Spinal cord (tissue), 10 donors: ENCODE measurements at places on chromosomes 1 and 21.

DNA sequence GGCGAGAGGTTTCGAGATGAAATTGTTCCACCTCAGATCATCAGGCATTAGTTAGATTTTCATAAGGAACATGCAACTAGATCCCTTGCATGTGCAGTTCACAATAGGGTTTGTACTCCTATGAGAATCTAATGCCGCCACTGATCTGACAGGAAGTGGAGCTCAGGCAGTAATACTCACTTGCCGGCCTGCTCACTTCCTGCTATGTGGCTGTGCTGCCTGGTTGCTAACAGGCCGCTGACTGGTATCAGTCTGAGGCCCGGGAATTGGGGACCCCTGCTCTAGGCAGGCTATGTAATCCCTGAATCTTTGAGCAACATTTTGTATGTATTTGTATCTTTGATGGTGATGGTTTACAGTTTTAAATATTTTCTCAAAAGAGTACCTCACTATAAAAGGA is 32.5 kb downstream of the XKR8 start:
- no peak for DNase-seq

DNA sequence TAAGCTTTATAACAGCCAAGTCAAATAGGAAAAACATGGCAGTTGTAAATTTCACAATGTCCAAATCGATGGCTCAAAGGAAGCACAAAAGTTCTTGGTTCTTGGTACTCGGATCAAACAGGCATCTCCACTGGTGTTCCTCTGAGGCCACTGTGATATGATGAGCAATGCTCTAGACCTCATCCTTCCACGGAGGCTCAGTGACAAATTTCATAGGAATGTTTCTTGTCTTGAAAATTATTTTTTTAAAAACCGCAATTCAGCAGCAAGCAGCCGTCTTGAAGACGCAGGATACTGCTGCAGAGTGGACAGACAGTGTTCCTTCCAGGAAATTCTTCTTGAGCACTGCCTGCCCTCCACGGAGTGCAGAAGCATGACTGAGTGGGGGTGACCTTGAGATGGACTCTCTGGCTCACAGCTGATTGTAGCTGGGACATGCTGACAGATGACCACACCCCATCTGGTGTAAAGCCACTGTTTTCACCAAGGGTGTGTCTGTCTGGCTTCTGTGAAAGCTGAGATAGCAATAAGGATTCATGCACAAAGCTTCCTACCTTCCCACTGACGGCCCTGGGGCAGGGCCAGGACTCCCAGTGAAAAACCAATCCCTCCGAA is 61.9 kb downstream of the TIAM1 start:
- no peak for DNase-seq

- peak; percentile 22 for DNase-seq
Observed at GRCh38 chr1:220526294-220526693, 1.6 kb upstream of the MARK1 start.

DNA sequence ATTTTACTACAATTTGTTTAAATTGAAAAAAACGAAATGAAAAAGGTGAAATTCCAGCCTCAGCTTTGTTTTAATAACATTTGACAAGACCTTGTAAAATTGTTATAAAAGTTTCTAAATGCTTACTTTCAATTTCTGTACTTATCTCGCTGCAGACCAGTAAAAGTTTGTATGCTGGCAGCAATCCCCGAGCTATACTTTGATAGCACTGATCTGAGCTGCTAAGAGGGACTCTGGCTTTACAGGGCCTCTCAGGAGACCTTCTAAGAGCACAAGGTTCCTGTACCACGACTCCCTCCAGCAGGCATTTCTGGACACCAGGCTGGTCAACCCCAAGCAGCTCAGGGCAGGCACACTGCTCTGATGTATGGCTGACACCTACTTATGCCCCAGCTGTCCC is 13.1 kb downstream of the STMN1 start:
- no peak for DNase-seq

GRCh38 chr1:236132420-236133046 is 9.8 kb upstream of the GPR137B start:
- DNase-seq, result no peak

DNA sequence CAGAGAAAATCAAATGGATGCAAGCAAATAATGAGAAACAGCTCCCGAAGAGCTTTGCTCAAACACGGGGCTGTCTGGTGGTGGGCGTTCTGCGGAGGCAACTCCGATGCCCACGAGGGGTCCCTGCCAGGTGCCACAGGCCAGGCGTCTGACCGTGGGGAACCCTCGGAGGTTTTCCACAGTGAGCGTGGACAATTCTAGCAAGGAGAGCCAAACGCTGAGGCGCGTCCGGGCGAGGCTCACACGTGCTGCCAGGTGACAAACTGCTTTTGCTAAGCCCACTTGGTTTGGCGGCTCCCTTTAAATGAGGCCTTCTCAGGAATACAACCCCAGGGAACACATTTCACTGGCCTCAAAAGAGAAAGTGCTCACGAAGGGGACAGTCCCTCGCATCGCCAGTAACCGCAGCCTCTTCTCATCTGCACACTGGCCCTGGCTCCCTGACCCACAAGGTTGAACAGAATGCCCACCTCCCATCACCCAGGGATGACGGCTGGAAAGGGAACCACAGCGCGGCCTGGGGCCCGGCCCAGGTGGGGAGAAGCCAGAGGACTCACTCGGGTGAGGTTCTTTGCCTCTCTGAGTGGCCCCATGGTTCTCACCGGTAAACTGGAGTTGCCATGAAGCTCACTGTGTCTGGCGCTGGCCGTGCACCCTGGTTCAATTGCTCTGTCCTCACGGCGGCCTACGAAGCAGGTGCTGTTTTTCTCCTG is 97.4 kb downstream of the PRDM16 start:
- no peak for DNase-seq

GRCh38 chr1:236085545-236086159 is 20.8 kb upstream of the NID1 start:
- no peak for DNase-seq

DNA sequence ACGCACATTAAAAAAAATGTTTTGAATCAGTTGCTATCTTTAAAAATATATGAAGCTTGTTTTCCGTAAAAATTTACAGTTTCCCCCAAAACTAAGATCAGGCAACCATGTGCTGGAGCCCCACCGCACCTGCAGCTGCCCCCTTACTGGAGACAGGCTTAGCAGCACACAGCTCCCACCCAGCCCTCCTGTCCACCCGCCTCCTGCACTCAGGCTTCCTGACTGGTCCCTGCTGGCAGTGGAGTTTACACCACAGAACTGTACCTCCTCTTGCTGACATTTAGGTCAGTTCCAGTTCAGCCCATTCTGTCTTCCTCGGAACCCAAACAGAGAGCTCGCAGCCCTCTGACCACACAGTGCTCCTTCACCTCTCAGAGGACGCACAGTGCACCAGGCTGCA is 2.1 kb downstream of the GPR161 start:
- DNase-seq, result peak; percentile 16

- DNase-seq, result no peak
Observed at GRCh38 chr1:246680190-246680589, 44.0 kb upstream of the SCCPDH start.

DNA sequence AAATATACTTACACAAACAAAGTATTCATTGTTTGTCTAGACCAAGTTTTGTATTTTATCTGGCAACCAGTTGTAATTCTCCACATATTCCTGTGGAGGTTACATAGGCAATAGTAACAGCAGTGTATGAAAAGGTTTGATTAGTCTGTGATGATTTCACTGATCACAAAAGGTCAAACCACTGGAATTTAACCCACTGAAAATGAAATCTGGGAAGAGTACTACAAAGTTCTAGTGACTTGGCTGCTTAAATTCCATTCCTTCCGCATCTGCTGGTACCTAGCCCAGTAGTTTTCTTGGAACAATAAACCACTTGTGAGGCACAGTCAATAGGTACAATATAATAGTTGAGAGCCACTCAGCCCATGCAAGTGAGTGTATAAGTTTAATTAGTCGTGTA is 205.4 kb downstream of the NFIA start:
- no peak for DNase-seq

GRCh38 chr1:70169018-70169839 is 36.1 kb downstream of the LRRC40 start:
- no peak for DNase-seq

- DNase-seq, result no peak
Observed at GRCh38 chr1:230790026-230790425, 42.8 kb downstream of the CAPN9 start.

- no peak for DNase-seq
Observed at GRCh38 chr1:57831624-57832023, 407.8 kb upstream of the DAB1 start.

GRCh38 chr1:16605532-16606505 is 7.5 kb downstream of the NBPF1 start:
- DNase-seq, result no peak

DNA sequence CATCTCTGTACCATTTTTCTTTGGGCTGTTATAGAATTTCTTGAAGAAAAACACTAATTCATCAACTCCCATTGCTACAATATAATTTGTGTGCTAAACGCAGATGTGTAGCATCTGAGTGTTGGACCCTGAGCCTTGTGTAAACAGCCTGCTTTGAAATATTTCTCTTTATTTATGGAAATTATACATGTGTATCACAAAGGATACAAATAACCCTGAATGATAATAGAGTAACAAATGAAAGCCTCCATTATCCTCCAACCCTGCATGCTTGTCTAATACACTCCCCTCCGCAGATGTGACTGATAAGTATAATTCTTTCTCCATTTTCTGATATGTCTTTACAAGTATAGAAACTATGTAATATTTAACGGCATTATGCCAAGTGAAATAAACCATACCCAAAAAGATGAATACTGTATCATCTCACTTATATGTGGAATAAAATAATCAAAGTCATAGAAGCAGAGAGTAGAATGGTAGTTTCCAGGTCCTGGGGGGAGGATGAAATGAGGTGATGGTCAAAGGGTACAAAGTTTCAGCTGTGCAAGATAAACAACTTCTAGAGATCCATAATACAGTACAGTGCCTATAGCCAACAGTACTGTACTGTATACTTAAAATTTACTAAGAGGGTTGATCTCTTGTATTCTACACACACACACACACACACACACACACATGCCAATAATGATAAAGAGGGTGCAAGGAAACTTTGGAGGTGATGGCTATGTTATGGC is 2.8 kb upstream of the ADAM30 start:
- no peak for DNase-seq

GRCh38 chr1:163772246-163772645 is 450.5 kb downstream of the NUF2 start:
- no peak for DNase-seq

DNA sequence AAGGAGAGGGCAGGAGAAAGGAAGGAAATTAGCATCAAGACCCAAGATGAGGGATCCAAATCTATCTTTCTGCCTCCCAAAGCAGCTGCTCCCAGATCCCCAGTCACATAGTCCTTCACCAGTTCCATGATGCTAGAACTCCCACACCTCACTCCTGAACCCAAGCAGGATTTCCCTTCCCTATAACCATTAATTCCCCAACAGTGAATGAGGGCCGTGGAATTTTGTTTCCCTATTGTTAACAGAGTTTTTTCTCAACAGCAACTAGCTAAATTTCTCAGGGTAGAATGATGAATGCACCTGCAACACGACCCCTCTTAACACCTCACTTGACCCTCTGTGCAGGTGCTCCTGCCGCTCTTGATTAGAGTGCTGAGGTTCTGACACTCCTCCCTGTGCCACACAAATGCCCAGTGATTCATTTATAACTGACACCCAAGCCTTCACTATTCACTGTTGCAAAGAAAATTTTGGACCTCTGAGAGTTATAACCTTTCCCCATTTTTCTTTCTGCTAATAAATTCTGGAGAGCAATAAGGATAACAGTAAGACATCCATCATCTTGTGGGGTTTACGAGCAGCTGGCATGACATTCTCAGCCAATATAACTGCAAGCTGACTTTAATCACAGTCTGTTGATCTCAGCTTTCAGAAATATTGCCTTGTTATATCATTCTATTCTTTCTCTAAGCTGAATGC is 25.4 kb upstream of the NPL start:
- no peak for DNase-seq

- no peak for DNase-seq
Observed at GRCh38 chr1:64440183-64440826, 29.6 kb upstream of the CACHD1 start.

DNA sequence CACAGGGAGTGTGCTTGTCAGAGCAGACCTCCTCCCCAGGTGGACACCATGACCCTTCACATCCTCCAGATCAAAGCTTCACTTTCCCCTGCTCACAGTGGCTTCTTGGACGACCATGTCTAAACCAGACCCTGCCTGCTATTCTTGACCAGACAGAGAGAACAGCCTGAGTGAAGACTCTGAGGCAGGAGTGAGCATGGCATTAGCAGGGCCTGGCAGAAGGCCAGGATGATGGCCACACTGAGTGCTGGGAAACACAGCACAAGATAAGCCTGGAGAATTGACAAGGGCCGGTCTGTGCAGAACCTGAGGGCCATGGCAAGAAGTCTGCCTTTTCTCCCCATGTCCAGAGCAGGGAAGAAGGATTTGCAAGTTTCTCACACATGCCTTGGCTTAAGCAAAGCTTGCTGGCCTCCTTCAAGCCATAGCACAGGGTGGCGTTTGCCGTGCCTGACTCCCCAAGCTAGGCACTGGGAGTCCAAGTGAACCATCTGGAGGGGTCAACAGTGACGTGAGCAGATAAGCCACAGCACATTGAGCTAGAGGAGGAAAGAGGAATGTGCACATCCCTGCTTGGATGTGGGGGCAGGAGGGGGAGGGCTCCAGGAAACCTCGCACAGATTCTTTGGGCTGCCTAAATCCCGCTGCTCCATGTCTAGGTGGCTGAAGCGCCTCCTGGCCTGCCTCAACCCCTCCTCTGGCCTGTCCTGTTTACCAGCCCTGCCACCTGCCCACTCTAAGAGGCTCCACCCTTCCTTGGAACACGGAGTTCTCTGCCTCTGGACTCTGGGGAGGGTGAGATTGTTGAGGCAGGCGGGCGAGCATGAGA is 87.1 kb downstream of the CD58 start:
- DNase-seq, result no peak

DNA sequence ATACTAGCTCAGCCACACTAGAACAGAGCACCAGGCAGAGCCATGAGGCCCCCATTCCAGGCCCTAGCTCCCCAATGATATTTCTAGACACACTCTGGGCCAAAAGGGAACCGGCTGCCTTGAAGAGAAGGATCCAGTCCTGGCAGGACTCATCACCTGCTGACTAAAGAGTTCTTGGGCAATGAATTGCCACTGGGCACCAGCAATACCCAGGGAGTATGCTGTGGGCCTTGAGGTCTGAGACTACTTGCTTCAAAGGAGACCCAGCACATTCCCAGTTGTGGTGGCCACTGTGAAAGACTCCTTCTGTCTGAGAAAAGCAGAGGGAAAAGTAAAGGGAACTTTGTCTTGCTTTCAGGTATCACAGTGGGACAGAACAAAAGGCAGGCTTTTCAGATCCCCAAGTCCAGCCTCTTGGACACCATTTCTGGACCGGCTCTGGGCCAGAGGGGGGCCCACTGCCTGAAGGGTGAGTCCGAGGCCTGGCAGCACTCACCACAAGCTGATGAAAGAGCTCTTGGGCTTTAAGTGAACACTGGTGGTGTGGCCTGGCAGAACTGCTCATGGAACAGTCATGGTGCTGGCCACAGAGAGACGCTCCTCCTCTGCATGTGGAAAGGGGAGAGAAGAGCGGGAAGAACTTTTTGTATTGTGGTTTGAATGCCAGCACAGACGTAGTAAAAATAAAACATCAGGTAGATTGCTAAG is 72.5 kb downstream of the CDC42BPA start:
- no peak for DNase-seq
